ENCODE measurements at places on chromosomes 2 and 18. TPM values are rescaled to one million over a fixed set of nuclear protein-coding genes. Genes with fewer than 3 reads are reported as not detected.

GRCh38 chr18:45910405-45911023 lies 56.6 kb downstream of the EPG5 start:
- DNase-seq: peak; percentile 61

GRCh38 chr18:25228410-25228809 lies 123.6 kb downstream of the ZNF521 start:
- no peak for DNase-seq

DNA sequence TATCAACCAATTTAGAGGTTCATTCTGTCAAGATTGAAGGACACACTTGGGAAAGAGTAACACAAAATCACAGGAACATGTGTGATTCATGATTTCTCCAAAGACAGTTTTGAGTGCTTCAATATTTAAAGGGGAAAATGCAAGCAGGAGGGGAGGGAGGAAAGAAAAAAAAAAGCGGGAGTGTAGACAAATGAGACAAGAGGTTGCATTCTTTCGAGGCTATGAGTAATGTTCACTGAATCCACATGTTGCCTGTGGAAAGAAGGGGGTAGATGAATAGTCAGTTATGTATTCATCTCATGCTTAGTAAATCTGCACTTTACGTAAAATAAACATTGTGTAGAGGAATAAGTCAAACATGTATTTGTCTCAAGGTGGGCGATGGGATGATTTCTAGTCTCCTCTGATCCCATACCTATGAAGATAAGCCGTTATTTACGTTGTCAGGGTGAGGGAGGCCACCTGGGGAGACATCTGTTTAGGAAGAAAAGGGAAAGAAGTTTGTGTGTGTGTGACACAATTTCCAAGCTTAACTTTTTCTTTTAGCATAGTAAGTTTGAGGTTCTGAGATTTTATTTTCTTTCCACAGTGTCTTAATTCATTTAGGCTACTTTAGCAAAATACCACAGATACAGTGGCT lies 211.0 kb upstream of the ZC3H15 start:
- DNase-seq: no peak

Gene SLC4A5
- 0.25 TPM for polyA plus RNA-seq

- no peak for DNase-seq
Measured at GRCh38 chr2:133532919-133533318, 35.3 kb downstream of the NCKAP5 start.

All from CD4-positive, alpha-beta memory T cell (primary cell).